Aortic smooth muscle cell (primary cell): ENCODE measurements at places on chromosomes 7 and 10. TPM values are rescaled to one million over a fixed set of nuclear protein-coding genes. Genes with fewer than 3 reads are reported as not detected.

The CFAP70 gene
- total RNA-seq: 1.6 and 2.0 TPM in 2 replicates

The PPP1R3A gene
- not detected in 2 replicates for total RNA-seq

The GIMAP4 gene
- 0.13 and 0.81 TPM in 2 replicates for total RNA-seq

The KLF14 gene
- not detected in 2 replicates for total RNA-seq
